ENCODE measurements at places on chromosomes 11 and 22. TPM values are rescaled to one million over a fixed set of nuclear protein-coding genes. Genes with fewer than 3 reads are reported as not detected.

DNA sequence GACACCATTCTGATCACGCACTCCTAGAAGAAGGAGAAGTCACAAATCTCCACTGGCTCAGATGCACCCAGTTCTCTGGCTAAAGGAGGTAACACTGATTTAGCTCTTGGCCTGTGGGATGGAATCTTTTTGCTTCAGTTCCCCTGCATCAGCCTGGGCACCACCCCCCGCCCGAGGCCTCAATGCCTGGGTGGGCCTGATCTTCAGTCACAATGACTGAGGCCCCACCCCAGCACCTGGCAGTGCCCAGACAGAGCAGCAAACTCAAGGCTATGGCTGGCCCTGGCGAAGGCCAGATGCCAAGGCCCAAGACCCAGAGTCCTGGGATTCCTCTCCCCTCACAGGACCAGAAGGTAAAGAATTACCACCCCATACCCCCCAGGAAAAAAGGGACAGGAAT is 5.0 kb downstream of the CYB561A3 start:
- no peak for DNase-seq

The ACCS gene
- 13.4 TPM for total RNA-seq

The SAA2 gene
- not detected for total RNA-seq

GRCh38 chr22:22702237-22703202 is 58.1 kb downstream of the GGTLC2 start:
- DNase-seq: no peak

The CYB561A3 gene
- 59.9 TPM for total RNA-seq

- DNase-seq: no peak
Observed at GRCh38 chr11:111819829-111820237, 51.5 kb downstream of the ALG9 start.

The PLAAT5 gene
- 2.3 TPM for total RNA-seq

DNA sequence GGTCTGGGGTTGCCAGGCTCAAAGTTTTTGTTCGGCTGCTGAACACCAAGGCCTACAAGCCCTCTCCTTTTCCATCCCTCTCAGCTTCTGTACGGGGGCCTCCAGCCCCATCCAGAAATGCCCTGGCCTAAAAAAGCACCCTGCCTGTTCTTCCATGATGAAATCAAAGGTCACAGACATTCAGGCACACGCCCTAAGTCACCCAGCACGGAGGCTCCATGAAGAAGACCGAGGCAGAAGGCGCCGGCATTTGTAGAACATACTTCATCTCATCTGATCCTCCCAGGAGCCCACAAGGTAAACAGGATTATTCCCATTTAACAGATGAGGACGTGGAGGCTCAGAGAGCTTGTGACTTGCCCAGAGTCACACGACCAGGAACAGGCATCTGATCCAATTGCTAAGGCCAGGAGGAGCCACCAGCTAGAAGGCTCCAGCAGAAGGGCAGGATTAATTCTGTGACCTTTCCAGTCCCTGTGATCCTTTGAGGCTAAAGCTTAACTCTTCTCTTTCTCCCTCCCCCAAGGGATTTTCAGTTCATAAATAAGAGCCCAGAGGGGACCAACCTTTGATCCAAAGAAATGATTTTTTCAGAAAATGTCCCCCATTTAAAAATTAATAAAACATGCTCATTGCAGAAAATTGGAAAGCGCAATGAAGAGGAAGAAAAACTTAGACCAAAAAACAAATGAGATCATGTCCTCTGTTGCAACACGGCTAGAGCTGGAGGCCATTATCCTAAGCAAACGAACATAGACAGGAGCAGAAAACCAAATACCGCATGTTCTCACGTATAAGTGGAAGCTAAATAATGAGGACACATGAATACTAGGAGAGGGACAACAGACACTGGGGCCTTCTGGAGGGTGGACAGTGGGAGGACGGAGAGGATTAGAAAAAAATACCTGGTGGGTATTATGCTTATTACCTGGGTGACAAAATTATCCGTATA is 38.7 kb downstream of the CYTH4 start:
- DNase-seq: no peak

- DNase-seq: no peak
Observed at GRCh38 chr11:78504181-78504580, 70.5 kb downstream of the NARS2 start.

- no peak for DNase-seq
Observed at GRCh38 chr11:125022551-125022950, 40.6 kb upstream of the SLC37A2 start.

- DNase-seq: no peak
Observed at GRCh38 chr22:42726811-42727210, 6.1 kb upstream of the A4GALT start.

The MS4A8 gene
- not detected for total RNA-seq

The PKP3 gene
- 70.7 TPM for total RNA-seq

DNA sequence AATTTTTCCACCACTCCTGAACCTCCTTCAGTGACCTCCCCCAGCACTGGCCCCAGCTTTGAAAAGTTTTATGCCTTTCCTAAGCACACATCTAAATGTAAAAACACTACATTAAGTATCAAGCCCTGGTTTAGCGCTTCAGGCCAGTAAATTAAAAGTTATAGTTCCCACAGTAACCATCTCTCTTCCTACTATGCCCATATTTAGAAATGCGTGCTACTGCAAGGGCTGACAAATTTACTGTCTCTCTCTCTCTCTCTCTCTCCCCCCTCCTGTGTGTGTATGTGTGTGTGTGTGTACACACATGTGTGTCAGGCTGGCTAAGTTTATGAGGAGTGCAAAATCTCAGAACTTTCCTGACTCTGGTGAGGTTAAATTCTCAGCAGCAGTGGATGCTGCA is 231.4 kb downstream of the LARGE1 start:
- DNase-seq: no peak

DNA sequence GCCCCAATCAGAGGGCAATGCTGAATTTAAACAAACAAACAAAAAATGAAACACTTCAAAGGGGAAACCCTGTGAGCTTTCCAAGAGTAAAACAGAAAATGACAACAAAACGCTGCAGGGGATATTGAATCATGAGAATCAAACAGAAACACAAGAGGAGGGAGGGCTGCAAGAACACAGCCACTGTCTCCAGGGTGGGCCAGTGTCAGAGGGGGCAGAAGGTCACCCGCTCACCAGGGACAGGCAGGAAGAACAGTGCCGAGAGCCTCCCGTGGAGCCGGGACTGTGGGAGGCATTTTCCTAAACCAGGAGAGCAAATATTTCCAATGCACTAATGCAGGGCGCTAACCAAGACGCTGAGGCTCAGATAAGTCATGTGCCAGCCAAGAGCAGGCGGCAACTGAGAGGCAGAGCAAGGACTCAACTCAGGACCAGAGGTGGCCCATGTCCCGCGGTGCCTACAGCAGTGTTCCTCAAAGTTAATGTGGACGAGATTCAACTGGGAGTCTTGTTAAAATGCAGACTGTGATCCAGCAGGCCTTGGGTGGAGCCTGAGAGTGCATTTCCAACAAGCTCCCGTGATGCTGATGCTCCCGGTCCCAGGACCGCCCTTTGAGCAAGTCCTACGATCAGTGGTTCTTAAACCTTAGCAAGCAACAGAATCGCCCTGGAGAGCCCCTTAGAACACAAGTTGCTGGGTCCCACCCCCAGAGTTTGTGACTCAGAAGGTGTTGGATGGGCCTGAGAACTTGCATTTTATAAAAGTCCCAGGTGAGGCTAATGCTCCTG is 197.2 kb downstream of the TENM4 start:
- no peak for DNase-seq

The DNAL4 gene
- total RNA-seq: 48.0 TPM

The RNF26 gene
- total RNA-seq: 13.4 TPM

- no peak for DNase-seq
Observed at GRCh38 chr11:65962141-65962564, 619 bp downstream of the SART1 start.

The CRYBB2 gene
- total RNA-seq: not detected

Data from Caki2 (cell line).